AG04450 (cell line): ENCODE measurements at places on chromosomes 12 and 14.

GRCh38 chr12:80183939-80184338 lies 84.6 kb downstream of the OTOGL start:
- DNase-seq = no peak

DNA sequence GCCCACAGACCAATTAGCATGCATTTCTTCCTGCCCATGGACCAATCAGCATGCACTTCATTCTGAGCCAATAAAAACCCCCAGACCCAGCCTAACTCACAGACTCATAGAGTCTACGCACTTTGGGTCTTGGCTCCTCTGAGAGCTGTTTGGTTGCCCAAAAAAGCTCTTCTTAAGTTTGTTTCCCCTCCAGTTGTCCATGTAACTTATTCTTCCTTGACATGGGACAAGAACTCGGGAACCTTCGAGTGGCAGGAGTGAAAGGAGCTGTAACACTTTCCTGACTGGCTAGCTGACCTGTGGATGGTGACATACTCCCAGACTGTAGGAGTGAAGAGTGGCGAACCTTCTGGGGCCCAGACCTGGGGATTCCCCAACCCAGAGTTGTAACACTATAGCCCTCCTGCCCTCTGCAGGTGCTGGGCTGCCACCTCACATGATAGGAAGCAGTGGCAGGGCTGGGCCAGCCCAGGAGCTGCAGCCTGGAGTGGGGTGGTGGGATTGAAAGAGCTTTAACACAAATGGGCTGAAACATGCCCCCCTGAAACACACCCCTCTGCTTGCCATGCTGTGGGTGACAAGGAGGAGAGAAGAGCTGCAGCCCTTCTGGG lies 4.4 kb upstream of the BTBD7 start:
- DNase-seq = no peak

GRCh38 chr14:66069036-66069435 lies 417.1 kb upstream of the CCDC196 start:
- no peak for DNase-seq

- no peak for DNase-seq
Observed at GRCh38 chr14:105290621-105291346, 10.0 kb downstream of the BRF1 start.

DNA sequence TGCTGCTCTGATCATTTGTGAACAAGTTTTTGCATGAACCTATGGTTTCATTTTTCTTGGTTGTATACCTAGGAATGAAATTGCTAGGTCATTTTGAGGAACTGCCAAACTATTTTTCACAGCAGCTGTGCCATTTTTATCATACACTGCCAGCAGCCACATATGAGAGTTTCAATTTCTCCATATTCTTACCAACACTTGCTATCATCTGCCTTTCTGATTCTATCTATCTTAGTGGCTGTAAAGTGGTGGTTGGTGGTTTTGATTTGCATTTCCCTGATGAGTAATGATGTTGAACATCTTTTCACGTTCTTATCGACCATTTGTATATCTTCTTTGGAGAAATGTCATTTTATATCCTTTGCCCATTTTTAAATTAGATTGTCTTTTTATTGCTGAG lies 146.1 kb downstream of the C12orf75 start:
- DNase-seq = no peak

GRCh38 chr12:62865937-62866336 lies 69.0 kb downstream of the PPM1H start:
- no peak for DNase-seq

DNA sequence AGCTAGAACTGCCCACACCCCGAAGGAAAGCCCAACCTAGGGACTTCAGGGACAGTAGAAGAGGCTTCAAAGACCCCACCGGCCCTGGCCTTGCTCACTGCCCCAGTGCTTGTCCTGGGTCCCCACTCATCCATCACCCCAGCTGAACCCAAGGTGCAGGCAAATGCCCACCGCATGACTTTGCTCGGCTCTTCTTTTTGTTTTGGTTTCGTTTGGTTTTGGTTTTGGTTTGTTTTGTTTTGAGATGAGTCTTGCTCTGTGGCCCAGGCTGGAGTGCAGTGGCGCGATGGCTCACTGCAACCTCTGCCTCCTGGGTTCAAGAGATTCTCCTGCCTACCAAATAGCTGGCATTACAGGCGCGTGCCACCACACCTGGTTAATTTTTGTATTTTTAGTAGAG lies 9.0 kb downstream of the CCDC85C start:
- DNase-seq = no peak

- DNase-seq = no peak
Observed at GRCh38 chr14:24430143-24430681, 458 bp downstream of the KHNYN start.

GRCh38 chr12:26843311-26843710 lies 10.3 kb upstream of the ITPR2 start:
- no peak for DNase-seq

DNA sequence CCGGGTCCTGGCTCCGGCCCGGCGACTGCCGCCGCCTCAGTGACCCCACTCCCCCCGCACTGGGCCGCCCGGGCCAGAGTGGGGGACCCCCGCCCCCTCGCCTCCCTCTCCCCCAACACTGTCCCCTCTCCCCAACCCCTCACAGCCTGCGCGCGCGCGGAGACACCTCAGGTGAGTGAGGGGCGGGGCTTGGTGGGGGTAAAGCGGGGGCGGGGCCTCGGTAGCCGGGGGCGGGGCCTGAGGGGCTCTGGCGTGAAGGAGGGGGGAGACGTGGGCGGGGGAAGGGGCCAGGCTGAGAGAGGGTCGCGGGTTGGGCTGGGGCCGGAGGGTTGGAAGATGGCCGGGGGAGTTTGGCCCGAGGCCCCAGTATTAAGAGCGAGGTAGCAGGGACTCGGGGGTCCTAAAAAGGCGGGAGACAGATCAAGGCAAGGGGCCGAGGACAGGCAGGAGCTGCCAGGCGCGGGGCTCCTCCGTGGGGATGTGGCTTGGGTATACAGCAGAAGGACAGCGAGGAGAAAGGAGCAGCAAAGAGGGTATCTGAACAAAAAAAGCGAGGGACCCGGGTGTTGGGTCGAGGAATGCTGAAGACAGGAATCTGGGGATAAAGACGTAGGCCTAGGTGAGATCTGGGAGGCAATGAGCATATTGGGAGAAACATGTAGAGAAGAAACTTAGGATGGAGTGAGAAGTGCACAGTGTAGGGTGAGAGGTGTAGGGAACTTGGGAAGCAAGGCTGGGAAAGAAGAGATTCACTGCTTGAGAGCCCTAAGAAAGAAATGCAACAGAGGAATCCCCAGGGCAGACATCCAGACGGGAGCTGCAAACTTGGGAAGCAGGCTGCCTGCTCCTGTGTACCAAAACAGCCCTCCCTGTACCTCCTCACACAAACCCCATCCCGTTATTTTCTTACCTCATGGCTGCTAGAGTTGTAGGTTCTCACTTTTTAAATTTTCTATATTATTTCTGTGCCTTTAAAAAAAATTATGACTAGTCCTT lies 10.8 kb downstream of the SUOX start:
- no peak for DNase-seq

GRCh38 chr12:57240066-57240921 lies 10.7 kb downstream of the STAC3 start:
- no peak for DNase-seq
